HCEC 1CT (cell line): ENCODE measurements at places on chromosomes 11 and 22.

- DNase-seq: no peak
These were observed 9.6 kb upstream of the OR10G7 start for GRCh38 chr11:124050748-124051147.

DNA sequence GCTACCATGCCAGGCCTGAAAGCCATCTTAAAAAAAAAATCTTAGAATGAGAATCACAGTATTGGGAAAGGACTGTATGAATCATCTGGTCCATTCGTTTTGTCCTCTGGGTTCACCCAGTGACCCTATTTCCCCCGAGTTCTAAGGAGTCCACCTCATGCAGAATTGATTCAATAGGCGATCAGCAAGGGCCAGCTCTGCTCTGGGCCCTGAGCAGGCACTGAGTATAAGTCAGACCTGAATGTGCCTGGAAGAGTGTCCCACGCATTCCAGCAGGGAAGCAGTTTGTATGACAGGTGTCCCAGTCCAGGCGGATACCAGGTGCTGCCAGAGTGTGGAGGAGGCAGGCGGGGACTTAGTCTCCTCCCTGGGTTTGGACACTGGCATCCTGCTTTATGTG lies 883 bp upstream of the HMOX1 start:
- peak; percentile 71 for DNase-seq

- peak; percentile 11 for DNase-seq
These were observed 43.9 kb downstream of the DDX6 start for GRCh38 chr11:118746988-118747585.

GRCh38 chr11:12009617-12010321 lies 1.3 kb upstream of the DKK3 start:
- no peak for DNase-seq

GRCh38 chr22:44569561-44569991 lies 71.5 kb upstream of the RTL6 start:
- no peak for DNase-seq

GRCh38 chr22:23898006-23898974 lies 4.1 kb downstream of the MIF start:
- DNase-seq: no peak

- DNase-seq: no peak
These were observed 2.9 kb downstream of the PLAAT3 start for GRCh38 chr11:63611395-63611747.

GRCh38 chr22:49021926-49022815 lies 805.5 kb downstream of the BRD1 start:
- no peak for DNase-seq

DNA sequence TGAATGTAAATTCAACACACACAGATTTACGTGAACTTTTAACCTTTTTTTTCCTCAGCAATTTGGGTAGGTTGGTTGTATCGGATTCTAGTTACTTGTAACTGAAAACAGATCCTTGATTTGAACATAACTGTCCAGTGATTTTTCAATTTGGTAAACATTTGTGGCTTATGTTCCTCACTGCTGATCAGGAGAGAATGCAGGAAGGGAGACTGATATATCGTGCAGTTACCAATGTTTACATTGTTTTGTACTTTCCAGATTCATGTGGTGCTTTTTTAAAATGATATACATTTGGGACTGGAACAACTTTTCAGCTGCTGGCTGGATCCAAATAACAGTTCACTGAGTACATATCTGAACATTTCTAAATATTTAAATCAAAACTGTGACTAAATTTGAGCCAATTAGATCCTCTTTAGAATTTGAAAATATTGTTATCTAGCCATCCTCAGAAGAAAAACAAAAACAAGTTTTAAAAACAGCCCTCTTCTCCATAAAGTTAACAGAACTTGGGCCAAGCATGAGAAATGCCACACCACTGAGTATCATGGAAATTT lies 84.3 kb upstream of the MTMR2 start:
- peak; percentile 81 for DNase-seq

DNA sequence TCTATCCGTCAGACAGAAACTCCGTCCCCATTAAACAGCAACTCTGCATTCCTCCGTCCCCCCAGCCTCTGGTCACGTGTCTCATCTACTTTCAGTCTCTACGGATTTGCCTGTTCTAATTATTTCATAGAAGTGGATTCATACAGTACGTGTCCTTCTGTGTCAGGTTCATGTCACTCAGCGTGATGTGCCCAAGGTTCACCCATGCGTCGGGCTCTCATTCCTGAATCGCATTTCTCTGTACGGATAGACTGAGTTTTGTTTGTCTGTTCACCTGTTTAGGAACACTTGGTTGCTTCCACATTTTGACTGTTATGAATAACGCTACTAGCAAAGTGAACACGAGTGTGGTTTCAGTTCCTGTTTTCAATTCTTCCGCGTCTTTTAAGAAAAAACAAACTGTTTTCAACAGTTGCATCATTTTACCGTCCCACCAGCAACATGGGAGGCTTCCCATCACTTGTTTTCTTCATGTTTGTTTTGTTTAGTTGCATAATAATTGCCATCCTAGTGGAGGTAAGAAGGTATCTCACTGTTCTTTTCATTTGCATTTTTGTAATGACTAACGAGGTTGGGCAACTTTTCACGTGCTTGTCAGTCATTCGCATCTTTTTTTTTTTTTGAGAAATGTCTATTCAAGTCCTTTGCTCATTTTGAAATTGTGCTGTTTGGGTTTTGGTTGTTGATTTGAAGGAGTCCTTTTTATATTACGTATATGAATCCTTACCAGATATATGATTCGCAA lies 8.9 kb upstream of the NLRP6 start:
- DNase-seq: no peak

DNA sequence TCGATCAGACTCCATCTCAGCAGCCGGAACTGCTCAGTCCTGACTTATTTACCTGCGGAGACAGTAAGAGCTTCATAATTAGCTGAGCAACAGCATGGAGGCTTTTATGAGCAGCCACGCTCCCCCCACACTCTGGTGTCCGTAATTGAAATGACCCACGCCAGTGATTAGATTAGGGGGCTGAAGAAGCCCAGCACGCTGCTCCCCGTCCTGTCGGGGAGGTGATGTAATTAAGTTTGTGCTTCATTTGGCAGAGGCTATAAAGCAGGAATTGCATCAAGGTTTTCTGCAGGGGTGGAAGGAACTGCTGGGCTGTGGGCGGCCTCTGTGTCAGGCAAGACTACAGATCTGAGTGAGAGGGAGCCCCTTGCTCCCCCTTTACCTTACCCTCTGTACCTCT lies 22.8 kb upstream of the HTR3A start:
- DNase-seq: no peak

DNA sequence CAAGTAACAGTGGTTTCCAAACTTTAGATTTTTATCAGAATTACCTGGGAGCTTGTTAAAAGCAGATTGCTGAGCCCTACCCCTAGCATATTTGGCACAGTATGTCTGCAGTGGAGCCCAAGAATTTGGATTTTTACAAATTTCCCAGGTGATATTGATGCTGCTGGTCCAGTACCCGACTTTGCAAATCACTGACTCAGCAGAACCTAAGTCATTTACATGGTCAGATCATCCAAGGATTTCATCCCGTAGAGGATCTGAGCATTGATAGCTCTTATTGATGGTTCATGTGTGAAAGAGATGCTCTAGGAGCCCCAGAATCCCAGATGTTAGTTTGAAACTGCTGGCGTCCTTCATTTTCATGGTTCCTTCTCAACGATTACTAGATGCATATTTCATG lies 6.0 kb downstream of the C11orf97 start:
- no peak for DNase-seq

DNA sequence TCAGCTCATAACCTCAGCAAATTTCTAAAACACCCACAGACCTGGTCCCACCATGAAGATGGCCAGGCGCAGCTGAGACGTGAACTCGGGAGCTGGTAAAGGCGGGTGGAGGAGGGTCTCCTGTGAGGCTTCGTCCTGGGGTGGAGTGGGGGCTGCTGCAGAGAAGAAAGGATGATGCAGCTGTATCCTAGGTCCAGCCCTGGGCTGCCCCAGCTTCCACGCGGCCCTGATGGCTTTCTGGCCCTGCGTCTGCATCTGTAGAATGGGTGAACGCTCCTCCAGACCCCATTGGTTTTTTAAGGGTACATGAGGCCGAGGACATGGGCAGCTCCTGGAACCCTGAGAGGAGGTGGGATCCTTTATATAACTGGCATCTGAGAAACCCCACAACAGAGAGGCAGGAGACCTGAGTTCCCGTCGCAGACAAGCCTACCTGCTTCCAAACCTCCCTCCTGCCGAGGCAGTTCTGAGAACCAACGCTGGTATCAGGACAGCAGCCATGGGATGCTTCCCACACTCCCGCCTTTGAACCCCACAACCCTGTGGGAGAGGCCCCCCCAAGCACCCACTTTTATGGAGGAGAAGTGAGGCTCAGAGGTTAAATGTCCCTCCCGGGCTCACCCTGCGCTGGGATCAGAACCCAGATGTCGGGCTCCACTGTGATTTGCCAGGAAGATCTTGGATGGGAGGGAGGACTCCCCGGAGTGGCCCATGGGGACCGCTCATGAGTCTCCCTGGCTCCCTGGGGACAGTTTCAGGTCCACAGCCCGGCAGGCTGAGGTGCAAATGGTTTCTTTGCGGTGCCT lies 55.2 kb upstream of the FGF3 start:
- DNase-seq: no peak

DNA sequence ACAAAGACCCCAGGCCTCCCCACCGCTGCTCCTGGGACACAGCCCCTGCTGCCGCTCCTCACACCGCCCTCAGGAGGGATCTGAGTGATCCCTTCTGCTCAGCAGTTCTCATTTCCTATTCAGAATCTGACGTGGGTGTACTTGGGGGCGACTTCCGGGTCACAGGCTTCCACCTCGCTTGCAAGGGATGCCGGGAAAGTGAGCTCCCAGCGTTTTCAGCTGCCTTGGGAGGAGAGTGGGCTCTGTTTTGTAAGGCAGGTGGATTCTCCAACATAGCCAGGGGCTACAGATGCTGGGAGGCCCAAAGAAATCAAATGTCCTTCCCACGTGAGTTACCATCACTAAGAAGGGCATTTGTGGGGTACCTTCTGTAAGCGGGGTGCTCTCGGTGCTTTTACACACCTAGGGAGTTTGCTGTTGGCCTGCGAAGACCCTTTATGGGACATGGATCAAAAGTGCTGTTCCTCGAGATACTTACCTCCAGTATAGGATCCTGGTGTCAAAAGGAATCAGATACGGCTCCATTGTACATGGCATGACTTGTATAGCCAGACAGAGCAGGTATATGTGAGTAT lies 9.7 kb upstream of the LRRC10B start:
- DNase-seq: no peak

- peak; percentile 70 for DNase-seq
These were observed 2.5 kb downstream of the CHST1 start for GRCh38 chr11:45662665-45663485.

- DNase-seq: no peak
These were observed 56.6 kb downstream of the FAM83F start for GRCh38 chr22:40051322-40051721.

- no peak for DNase-seq
These were observed 5.5 kb downstream of the H19 start for GRCh38 chr11:1992111-1992510.

DNA sequence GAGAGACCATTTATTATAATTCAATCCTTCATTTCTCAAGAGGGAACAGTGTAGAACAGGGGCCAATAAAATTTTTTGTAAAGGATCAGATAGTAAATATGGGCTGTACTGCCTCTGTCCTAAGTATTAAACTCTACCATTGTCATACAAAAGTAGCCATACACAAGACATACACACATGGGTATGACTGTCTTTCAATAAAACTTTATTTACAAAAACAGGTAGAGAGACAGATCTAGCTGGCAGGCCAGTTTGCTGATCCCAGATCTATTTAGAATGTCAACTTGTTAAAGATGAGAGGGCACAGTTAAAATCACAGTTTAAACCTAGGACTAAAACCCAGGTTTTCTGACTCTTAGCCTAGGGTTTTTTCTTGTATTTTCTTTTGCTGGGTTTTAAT lies 16.7 kb downstream of the TRAF6 start:
- no peak for DNase-seq

- no peak for DNase-seq
These were observed 31.7 kb upstream of the RBX1 start for GRCh38 chr22:40919446-40919845.

DNA sequence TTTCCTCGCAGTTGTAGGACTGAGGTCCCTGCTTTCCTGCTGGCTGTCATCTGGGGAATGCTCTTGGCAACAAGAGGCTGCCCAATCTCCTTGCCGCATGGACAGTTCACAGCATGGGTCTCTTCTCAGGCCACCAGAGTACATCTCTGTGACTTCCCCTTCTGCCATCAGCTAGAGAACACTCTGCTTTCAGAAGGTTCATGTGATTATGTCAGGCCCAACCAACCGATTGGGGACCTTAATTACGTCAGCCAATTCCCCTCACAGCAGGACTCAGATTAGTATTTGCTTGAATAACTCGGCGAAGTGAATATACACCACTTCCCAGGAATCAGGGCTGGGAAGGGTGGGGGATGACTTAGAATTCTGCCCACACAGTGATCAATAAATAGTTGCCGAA lies 61.9 kb upstream of the CSNK2A3 start:
- no peak for DNase-seq

- no peak for DNase-seq
These were observed 529.6 kb upstream of the CCDC90B start for GRCh38 chr11:83815736-83816135.

DNA sequence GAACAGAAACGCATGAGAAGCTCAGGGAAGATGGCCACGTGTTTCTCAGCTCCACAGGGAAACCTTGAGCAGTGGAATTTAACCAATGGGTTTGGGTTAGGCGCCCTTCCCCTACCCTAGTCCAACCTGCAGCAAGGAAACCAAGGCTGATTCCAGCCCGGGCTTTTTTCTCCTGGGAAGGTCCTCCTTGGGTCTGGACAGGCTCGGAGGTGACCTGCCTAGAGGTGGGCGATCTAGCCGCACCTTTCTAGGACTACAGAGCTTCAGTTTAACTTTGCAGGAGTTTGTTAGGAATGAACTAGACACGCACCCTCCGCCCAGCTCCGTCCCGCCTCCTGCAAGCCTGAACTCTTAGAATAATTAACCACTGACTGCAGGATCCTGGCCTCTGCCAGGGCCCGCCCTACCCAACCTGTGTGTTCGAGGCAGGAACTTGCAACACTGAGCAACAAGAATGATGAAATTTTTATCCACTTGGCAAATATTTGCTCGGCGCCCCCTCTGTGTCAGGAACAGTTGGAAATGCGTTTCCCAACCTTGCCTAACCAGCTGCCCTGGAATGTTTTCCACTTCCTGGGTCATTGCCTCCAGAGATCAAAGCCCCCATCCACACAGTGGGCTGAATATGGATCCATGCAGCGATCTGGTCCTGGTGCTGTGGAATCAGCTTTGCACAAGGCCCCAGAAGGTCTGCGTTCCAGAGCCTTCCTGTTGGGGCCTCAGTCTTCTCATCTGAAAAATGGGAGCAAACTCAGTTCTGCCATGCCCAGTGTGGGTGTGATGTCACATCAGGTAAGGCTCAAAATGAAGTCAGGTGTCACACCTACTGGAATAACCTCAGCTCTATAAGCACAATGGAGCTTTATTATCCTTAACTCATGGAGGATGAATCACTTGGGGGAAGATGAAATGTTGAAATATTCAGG lies 13.3 kb downstream of the MPST start:
- peak; percentile 30 for DNase-seq

DNA sequence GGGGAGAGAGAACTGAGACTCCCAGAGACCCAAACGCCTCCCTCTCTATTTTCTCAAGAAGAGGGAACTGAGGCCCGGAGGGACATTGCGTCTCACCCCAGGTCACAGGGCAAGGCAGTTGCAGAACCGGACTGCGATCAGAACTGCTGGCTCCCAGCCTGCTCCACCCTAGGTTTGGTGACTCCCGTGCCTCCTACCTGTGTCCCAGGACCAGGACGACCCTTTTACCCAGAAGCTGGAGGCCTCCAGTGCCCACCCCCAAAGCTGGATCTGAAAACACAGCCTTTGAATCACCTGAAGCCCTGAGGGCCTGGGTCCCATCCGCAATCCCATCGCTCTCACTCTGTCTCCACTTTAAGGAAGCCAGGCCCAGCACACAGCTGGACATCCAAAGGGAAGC lies 1.4 kb downstream of the GSTT4 start:
- DNase-seq: no peak
